SW480 (cell line): ENCODE measurements at places on chromosomes 11 and 22.

GRCh38 chr11:132042296-132042695, 671.9 kb downstream of the NTM start:
- no peak for DNase-seq

GRCh38 chr11:19677381-19678080, 35.1 kb upstream of the NAV2 start:
- no peak for DNase-seq

DNA sequence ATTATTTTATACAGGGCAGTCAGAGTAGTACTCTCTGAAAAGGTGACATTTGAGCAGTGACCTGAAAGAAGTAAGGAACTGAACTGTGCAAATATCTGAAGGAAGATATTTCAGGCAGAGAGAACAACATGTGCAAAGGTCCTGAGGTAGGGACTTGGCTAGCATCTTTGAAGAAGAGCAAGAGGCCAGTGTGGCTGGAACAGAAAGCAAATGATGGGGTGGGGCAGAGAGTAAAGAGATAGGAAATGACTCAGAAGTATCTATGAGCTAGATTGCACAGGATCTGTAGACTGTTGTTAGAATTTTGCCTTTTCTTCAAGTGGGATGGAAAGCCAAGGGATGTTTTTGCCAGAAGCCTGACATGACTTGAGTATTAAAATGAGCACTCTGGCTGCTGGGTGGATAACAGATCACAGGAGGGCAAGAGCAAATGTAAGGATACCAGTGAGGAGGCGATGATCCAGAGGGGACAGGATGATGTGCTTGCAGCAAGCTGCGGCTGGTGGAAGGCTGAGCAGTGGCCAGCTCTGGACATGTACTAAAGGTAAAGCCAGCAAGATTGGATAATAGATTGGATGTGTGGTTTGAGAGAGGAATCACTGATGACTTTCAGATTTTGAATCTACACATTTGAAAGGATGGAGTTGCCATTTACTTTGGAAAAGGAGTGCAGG, 33.2 kb upstream of the TTC12 start:
- DNase-seq = no peak

DNA sequence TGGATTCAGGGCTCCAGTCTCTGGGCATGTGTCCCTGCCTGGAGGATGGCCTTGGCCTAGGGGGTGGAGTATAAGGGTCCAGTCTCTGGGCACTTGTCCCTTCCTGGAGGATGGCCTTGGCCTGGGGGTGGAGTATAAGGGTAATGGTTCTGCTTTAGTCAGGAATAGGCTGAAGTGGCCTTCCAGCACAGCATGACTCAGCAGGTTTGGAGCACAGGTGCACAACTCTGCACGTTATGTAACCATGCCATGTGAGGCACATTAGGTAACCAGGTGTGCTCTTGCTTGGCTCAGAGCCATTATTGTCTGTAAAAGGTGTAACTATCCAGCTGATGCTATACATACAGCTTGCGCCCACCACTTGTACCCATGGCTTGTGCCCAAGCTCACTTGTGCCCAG, 48.4 kb upstream of the POLD3 start:
- DNase-seq = no peak

DNA sequence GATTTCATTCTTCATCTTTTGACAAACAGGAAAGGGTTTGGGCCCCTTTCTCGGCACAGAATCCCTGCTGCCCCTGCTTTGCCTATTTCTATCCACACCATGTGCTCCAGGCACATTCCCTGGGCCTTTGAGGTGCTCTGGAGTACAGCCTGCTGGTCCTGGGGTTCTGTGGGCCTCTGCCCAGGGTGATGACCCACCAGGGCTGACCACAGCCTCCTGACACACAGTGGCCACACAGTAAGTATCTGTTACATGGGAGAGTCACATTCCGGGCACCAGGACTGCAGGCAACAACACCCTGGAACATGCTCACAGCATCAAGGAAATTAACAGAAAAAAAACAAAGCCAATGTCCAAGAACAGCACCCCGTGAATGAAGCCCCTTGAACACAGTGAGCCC, 39.1 kb downstream of the SCUBE2 start:
- DNase-seq = no peak
